ENCODE measurements at places on chromosomes 6 and 20.

- DNase-seq = no peak
These were observed 39.9 kb downstream of the FOXA2 start for GRCh38 chr20:22544462-22544861.

- no peak for DNase-seq
These were observed 24.3 kb downstream of the TUBB2B start for GRCh38 chr6:3202999-3203696.

DNA sequence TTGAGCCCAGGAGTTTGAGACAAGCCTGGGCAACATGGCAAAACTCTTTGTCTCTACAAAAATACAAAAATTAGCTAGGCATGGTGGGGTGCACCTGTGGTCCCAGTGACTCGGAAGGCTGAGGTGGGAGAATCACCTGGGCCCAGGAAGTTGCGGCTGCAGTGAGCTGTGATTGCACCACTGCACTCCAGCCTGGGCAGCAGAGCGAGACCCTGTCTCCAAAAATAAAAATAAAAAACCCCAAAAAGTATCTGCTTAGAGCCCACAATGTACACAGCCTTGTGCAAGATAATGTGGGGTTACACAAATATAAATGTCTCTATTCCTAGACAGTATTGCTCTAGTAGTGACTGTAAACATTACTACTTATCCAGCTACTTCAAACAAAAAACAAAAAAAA lies 5.9 kb downstream of the ESF1 start:
- DNase-seq = no peak

DNA sequence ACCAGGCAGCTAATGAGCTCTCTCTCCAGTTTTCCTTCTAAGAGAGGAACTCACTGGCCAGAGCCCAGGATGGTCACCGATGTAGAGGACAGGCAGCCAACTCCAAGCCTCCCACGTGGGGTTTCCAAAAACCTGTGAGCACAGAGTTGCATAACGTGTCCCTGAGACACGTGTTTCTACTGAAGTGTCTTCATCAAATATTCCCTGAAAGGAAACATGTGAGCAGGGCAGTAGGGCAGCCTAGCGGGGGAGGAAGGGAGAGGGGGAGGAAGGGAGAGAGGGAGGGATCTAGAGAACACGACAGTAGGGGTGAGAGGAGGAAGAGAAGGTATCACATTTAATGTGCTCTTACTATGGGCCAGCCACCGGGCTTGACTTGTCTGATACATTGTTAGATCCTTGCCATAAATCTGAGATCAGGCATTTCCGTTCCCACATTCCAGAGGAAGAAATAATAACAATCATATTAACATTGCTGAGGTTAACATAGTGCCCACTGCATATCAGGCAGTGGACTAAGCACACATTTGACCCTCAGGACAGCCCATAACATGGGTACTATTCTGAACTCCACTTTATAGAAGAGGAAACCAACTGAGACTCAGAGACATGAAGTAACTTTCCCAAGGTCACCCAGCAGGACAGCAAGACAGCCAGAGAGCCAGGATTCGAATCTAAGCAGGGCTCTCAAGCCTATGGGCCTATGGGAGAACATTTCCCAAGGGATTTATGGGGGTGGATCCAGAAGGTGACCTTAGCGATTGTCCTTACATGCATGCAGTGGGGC lies 4.5 kb upstream of the SYS1 start:
- DNase-seq = no peak

GRCh38 chr6:54083287-54083686 lies 28.0 kb upstream of the MLIP start:
- DNase-seq = no peak

GRCh38 chr20:48003021-48003420 lies 217.7 kb upstream of the SULF2 start:
- no peak for DNase-seq

GRCh38 chr6:43789447-43789846 lies 19.4 kb downstream of the VEGFA start:
- no peak for DNase-seq

DNA sequence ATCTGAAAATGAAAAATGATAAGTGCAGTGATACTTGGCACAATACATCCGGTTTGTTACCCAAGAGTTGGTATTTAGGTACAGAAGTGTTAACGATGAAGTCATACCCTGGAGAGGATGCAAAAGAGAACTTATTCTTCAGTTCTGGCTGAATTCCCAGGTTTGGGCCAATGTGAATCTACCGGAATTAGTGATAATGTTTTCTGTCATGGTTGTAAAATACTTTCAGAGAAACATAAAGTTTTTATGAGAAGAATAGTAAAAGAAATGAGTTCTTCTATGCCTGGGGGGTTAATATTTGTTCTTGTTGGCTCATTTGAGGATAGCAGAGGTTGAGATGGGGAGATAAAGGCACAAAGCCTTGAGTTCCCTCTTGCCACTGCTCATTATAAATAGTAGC lies 509.9 kb upstream of the POU3F2 start:
- DNase-seq = no peak

- DNase-seq = no peak
These were observed 77.1 kb upstream of the EMILIN3 start for GRCh38 chr20:41443691-41444090.

- no peak for DNase-seq
These were observed 12.6 kb upstream of the IRF4 start for GRCh38 chr6:378958-379409.

- DNase-seq = peak; percentile 23
These were observed 476 bp upstream of the CLIC5 start for GRCh38 chr6:46016063-46016608.

DNA sequence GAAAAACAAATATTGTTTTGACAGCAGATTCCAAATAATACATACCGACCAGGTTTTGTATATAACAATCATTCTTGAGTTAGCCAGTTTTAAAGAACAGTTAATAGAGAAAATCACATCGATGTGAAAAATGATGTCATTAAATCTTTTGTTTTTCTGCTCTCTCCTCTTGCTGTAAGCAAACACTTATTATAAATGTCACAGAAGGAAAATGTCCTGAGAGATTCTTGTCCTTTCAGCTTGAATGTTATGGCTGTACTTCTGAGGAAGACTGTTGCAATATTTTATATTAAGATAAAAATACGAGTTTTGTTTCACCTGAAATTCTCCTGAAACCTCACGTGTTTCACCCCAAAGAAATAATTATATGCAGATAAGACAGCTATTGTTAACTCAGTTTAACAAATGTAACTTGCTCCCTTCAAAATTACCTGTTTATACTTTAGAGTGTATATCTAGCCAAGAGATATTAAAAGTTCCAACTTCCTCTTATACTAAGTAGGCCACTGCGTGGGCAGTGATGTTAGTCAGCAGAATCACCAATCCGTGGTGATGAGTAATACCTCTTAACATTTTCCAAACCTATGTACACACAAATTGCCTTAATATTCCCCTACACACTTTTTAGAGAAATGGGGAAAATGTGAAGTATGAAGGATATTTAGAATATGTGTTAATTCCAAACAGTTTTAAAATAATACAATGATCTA lies 1111.4 kb upstream of the CITED2 start:
- peak; percentile 10 for DNase-seq

DNA sequence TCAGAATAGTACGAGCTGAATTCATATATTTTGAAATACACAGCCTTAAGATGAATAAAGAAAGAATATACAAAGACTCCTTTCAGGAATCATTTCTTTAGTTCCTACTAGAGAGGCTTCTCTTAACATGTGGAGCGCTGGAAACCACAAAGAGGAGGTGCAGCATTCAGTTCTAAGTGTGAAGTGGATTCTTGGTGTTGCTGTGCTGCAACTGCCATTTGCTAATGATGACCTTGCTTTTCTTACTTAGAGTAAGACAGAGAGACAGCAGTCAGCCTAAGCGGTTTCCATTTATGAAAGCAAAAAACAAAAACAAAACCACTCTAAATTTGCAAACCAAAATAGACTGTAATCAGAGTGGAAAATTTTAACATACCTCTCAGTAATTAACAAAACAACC lies 629.0 kb downstream of the EPHA7 start:
- DNase-seq = no peak

- no peak for DNase-seq
These were observed 48.0 kb downstream of the VAPB start for GRCh38 chr20:58436868-58437645.

- DNase-seq = no peak
These were observed 423.2 kb upstream of the JARID2 start for GRCh38 chr6:14822679-14823078.

DNA sequence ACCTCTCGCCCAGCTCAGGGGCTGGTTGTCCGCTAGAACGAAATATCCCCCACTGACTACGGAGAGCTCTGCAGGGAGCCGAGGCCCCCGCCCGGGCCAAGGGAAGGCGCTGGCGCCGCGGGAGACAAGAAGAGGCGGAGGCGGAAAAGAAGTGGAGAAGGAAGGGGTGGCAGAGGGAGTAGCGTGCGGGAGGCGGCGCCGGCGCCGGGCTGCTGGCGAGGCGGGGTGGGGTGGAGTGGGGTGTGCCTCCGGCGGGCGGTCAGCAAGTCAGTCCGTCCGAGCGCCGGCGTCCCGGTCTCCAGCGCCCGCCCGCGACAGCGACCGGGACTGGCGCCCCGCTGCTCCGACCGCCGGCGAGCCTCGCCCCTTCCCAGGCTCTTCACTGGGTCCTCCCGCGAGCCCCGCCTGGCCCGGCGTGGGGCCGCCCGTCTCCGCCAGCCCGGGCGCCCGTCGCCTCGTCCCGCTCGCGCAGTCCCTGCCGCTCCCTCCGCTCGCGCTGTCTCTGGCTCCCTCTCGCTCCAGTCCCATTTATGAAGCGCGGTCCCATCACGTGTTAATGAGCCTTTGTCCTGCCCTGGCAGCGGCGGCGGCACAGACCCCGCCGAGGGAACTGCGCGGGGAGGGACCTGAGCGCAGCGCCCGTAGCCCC lies at the start of gene CNR1:
Gene CNR1 (minus strand): TSS at position 504 of the 649 bp plus-strand sequence. CDS start 21,073 bp downstream, outside the sequence.
- no peak for DNase-seq

GRCh38 chr6:129709196-129709768 lies 695 bp downstream of the ARHGAP18 start:
- no peak for DNase-seq

DNA sequence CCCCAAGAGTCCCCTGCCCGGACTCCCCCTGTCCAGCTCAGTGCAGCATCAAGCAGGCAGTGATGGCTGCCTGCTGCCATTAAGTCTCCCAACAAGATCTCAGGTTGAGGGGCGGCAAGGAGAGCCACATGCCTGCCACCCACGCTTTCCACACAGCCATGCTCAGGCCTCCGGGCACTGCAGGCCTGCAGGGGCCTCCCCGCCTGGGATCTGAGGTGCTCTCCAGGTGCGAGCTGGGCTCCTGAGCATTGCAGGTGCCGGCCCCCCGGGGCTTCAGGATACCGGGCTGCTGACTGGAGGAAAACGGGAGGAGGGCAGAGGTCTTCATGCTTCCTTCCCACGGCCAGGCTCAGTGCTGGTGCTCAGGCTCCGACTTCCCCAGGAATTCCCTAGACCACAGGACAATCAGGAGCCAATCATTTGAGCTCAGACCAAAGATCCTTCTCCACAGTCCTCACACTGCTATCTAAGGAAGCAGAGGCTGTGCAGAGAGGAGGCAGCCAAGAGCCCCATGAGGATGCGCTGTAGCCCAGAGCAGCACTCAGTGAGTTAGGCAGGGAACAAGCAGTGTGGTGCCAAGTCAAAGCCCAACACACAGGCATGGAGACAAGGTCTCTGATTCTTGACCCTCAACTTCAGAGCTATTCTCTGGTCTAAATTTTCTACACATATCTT lies 52.7 kb downstream of the PYGB start:
- no peak for DNase-seq

DNA sequence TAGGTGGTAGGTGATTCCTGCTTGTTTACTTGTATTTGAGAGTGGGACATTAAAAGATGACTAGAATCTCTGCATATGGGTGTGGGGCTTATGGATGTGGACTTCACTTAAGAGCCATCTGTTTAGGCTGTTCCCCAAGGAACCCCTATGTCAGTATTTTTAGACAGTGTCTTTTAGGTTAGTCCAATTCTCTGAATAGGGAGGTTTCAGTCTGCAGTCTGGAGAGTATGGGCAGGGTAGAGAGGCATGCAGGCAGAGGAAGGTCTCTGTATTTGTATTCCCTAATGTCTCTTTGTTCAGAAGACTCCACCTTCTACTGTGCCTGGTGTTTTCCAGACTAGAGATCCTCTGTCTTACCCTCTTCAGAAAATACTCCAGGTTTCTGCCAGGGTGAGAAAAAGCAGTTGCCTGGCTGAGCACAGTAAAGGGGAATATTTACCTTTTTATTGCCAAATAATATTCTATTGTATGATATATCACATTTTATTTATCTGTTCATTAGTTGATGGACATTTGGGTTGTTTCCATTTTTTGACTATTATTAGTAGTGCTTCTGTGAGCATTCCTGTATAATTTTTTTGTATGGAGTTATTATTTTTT lies 19.1 kb downstream of the SLX4IP start:
- DNase-seq = no peak

DNA sequence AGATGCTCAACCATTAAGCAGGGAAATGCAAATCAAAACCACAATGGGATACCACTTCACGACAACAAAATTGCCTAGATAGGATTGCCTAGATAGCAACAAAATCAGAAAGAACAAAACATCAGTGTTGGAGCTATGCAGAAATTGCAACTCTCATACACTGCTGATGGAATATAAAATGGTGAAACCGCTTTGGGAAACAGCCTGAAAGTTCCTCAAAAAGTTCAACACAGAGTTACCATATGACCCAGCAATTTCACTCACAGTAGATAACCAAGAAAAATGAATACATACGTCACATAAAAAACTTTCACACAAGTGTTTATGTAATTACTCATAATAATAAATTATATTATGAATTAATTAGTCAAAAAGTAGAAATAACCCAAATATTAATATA lies 78.3 kb downstream of the MAFB start:
- DNase-seq = no peak

DNA sequence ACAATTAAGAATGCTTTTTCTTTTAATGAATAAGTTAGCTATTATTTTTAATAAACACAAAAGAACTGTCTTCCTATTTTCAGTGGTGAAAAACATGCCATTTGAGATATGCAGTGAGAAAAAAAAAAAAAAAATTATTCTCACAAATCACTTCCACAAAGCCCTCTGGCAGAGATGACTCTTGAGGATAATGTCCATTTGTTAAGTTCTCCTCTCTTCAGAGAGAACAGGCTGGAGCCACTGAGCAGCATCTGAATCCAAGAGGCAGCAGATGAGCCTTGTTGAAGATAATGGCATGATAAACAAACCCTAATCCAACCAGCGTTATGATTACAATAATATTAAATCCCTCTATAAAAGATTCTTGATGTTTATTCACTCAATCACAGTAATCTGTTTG lies 105.0 kb downstream of the PTPRK start:
- no peak for DNase-seq

DNA sequence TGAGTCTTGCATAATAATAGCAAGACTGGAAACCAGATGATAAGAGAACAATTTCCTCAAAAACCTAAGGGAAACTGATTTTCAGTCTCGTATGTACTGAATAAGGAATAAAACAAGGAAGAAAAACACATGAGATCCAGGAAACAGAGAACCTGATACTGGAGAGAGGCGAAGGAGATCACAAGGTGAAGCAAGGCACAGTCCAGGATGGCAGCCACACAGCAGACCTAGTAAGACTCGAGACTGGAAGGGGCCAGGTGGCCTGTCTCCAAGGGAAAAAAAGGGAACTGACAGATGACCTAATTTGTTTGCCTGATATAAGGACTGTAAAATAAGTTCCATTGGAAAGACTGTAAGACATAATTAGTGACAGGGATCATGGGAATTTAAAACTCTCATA lies 71.1 kb downstream of the TASP1 start:
- no peak for DNase-seq
